ENCODE measurements at places on chromosomes 2 and 18. TPM values are rescaled to one million over a fixed set of nuclear protein-coding genes. Genes with fewer than 3 reads are reported as not detected.
A peak's percentile ranks its signal among the peaks of the same experiment; 100 is the strongest.

Gene TMEM37
- total RNA-seq: not detected

Gene NEURL3
- total RNA-seq: 0.22 TPM

Gene NTSR2
- total RNA-seq: not detected

Gene RUFY4
- total RNA-seq: 2.1 TPM

Gene BUB1
- 118 TPM for total RNA-seq

Gene YES1
- total RNA-seq: 9.2 TPM

- peaks cover 14% of the 10 kb centered on the region for H3K4me1 ChIP-seq
- H3K4me3 ChIP-seq: peak within 1 kb of the TSS; percentile 17
- no peak within 1 kb of the TSS for H3K27ac ChIP-seq
- H3K27me3 ChIP-seq: peaks cover 83% of the 10 kb centered on the region
- H3K36me3 ChIP-seq: peaks cover 1% of the 10 kb centered on the region
- no peak for DNase-seq
Observed at GRCh38 chr2:218985021-218985324, at the start of gene FEV. Gene FEV, minus strand, starts transcription at chr2:218985184. Its CDS starts 109 bp downstream, at chr2:218985075.

GRCh38 chr2:163455815-163456214, 280.0 kb downstream of the FIGN start:
- H3K4me3 ChIP-seq: no peak overlapping the region
- no peak for DNase-seq
- H3K27ac ChIP-seq: no peak overlapping the region
- no peaks in the 10 kb centered on the region for H3K4me1 ChIP-seq

- H3K4me1 ChIP-seq: no peaks in the 10 kb centered on the region
- no peaks in the 10 kb centered on the region for H3K36me3 ChIP-seq
- no peaks in the 10 kb centered on the region for H3K27me3 ChIP-seq
- no peak overlapping the region for H3K27ac ChIP-seq
- H3K4me3 ChIP-seq: no peak overlapping the region
Observed at GRCh38 chr2:184824597-184824996, 226.3 kb downstream of the ZNF804A start.

DNA sequence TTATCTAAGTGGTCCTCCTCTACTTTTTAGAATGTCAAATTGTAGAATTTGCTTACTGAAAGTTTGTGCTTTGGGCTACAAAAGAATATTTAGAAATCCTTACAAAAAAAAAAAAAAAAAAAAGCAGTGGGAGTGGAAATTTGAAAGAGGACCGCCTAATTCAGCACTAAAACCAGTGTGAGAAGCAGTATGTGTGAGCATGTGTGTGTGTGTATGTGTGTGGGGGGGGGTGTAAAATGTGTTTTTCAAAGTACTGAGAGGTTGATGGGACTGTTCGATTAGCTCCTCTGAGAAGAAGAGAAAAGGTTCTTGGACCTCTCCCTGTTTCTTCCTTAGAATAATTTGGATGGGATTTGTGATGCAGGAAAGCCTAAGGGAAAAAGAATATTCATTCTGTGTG, at the start of gene VIT:
VIT (plus strand) TSS at position 175 of the 400 bp plus-strand sequence. CDS start 19,664 bp downstream, outside the sequence.
- no peaks in the 10 kb centered on the region for H3K36me3 ChIP-seq
- no peak for DNase-seq
- H3K4me1 ChIP-seq: no peaks in the 10 kb centered on the region
- peaks cover 4% of the 10 kb centered on the region for H3K27me3 ChIP-seq
- no peak within 1 kb of the TSS for H3K27ac ChIP-seq

GRCh38 chr2:227942021-227942420, 70.6 kb downstream of the DAW1 start:
- no peak overlapping the region for H3K27ac ChIP-seq
- no peaks in the 10 kb centered on the region for H3K36me3 ChIP-seq
- no peak overlapping the region for H3K4me3 ChIP-seq
- no peak for DNase-seq

- DNase-seq: no peak
- H3K4me1 ChIP-seq: no peaks in the 10 kb centered on the region
- H3K27ac ChIP-seq: no peak overlapping the region
- H3K36me3 ChIP-seq: no peaks in the 10 kb centered on the region
Observed at GRCh38 chr18:24530630-24531111, 70.2 kb downstream of the HRH4 start.

DNA sequence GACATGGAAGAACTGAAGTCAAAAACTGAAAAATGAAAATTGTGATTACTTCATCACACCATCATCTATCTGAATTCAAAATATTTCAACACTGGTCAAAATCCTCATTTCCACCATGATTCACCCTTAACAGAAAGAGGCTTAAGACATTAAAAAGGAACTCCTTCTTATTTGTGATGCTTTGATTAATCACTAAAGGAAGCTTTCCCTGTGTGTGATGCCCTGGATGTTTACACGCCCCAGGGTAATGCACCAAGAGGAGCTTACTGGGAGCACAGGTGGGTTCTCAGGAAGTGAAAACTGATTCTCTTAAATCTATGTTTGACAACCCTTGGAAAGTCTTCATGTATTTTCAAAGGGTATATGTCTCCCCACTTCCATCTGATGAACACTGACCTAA, 11.5 kb downstream of the GRB14 start:
- no peaks in the 10 kb centered on the region for H3K27me3 ChIP-seq
- no peaks in the 10 kb centered on the region for H3K36me3 ChIP-seq
- no peak overlapping the region for H3K27ac ChIP-seq
- no peak overlapping the region for H3K4me3 ChIP-seq

GRCh38 chr2:136384531-136385303, 266.8 kb upstream of the CXCR4 start:
- H3K27ac ChIP-seq: peak overlapping the region; percentile 46
- peaks cover 44% of the 10 kb centered on the region for H3K4me1 ChIP-seq
- DNase-seq: peak; percentile 64
- H3K27me3 ChIP-seq: no peaks in the 10 kb centered on the region
- H3K36me3 ChIP-seq: no peaks in the 10 kb centered on the region

- no peak for DNase-seq
- no peak overlapping the region for H3K27ac ChIP-seq
- no peak overlapping the region for H3K4me3 ChIP-seq
- H3K4me1 ChIP-seq: peaks cover 10% of the 10 kb centered on the region
- no peaks in the 10 kb centered on the region for H3K36me3 ChIP-seq
Observed at GRCh38 chr18:74610051-74610615, 12.5 kb downstream of the ZNF407 start.

GRCh38 chr2:190409616-190410015, 1.5 kb downstream of the MFSD6 start:
- H3K27ac ChIP-seq: peak overlapping the region; percentile 96
- peaks cover 45% of the 10 kb centered on the region for H3K4me1 ChIP-seq
- peak overlapping the region; percentile 88 for H3K4me3 ChIP-seq
- no peaks in the 10 kb centered on the region for H3K27me3 ChIP-seq
- DNase-seq: no peak
- peaks cover 23% of the 10 kb centered on the region for H3K36me3 ChIP-seq

DNA sequence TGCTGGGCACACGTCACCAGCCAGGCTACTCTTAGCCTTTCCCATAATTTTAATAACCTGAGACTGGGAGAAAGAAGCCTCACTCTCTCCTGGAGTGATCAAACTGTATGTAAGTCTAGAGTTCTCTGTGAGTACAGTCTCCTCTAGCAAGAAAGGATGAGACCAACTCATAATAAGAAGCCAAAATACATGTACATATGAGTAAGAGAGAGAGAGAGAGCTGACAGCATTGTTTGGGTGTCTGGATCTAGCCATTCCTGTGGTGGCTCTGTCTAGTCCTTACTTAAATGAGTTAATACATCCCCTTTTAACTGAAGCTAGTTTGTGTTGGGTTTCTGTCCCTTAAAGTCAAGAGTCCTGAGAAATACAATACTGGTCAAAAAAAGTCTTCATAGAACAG, 26.0 kb upstream of the ANXA4 start:
- H3K27ac ChIP-seq: peak overlapping the region; percentile 31
- peaks cover 23% of the 10 kb centered on the region for H3K4me1 ChIP-seq
- H3K4me3 ChIP-seq: no peak overlapping the region
- DNase-seq: no peak
- peaks cover 6% of the 10 kb centered on the region for H3K36me3 ChIP-seq

DNA sequence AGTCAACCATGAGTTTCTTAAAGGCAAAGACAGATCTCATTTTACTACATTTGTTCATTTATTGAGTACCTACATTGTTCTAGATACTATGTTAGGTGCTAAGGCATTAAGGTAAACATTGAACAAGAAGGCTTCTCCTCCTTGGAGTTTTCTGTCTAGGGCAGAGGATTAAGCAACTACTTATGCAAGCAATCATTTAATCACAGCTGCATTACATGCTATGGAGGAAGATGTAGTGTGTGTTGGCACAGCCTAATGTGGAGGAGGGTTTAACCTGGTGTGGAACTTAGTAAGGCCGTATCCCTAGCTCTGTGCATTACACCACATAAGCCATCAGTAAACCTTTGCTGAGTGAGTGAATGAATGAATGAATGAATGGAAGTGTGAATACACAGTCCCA, 106.5 kb upstream of the MAP3K20 start:
- no peak overlapping the region for H3K27ac ChIP-seq
- DNase-seq: no peak
- peaks cover 5% of the 10 kb centered on the region for H3K27me3 ChIP-seq

GRCh38 chr18:7662866-7663265, 95.8 kb downstream of the PTPRM start:
- H3K27me3 ChIP-seq: no peaks in the 10 kb centered on the region
- no peak overlapping the region for H3K4me3 ChIP-seq
- no peak for DNase-seq
- H3K4me1 ChIP-seq: no peaks in the 10 kb centered on the region
- H3K27ac ChIP-seq: no peak overlapping the region

DNA sequence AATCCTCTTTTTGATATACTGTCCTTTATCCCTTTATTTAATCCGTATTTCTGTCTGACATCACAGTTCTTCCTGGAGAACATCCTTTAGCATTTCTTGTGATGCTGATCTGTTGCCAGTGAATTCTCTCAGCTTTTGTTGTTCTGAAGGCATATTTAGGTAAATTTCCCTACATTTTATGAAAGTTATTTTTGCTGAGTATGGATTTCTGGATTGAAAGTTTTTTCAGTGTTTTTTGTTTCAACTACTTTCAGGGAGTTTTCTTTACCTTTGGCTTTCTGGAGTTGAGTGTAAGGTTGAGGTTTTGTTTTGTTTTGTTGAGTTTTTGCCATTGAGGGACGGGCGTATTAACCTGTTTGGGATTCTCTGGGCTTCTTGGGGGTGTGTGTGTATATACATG, 22.5 kb downstream of the SNTG2 start:
- H3K27me3 ChIP-seq: peaks cover 23% of the 10 kb centered on the region
- H3K36me3 ChIP-seq: peaks cover 3% of the 10 kb centered on the region
- H3K4me1 ChIP-seq: peaks cover 22% of the 10 kb centered on the region
- H3K4me3 ChIP-seq: no peak overlapping the region
- no peak overlapping the region for H3K27ac ChIP-seq

- H3K27me3 ChIP-seq: no peaks in the 10 kb centered on the region
- no peaks in the 10 kb centered on the region for H3K36me3 ChIP-seq
- H3K27ac ChIP-seq: no peak overlapping the region
- H3K4me1 ChIP-seq: no peaks in the 10 kb centered on the region
- no peak overlapping the region for H3K4me3 ChIP-seq
Observed at GRCh38 chr2:100840519-100840918, 20.6 kb downstream of the NPAS2 start.

DNA sequence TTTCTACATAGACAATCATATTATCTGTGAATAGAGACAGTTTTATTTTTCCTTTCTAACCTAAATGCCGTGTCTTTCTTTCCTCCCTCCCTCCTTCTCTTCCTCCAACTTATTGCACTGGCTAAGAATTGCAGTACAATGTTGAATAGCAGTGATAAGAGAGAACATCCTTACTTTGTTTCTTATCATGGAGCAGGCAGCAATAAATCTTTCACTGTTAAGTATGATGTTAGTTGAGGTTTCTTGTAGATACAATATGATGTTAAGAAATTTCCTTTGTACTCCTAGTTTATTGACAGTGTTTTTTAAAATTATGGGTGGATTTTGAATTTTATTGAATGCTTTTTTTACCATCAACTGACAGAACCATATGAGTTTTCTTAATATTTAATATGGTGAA, 6.0 kb downstream of the LYPD6B start:
- DNase-seq: no peak
- no peaks in the 10 kb centered on the region for H3K36me3 ChIP-seq
- H3K4me1 ChIP-seq: no peaks in the 10 kb centered on the region
- no peak overlapping the region for H3K4me3 ChIP-seq

GRCh38 chr2:20617081-20617575, 33.8 kb downstream of the HS1BP3 start:
- H3K4me1 ChIP-seq: no peaks in the 10 kb centered on the region
- no peak for DNase-seq
- H3K27me3 ChIP-seq: no peaks in the 10 kb centered on the region
- H3K4me3 ChIP-seq: no peak overlapping the region

GRCh38 chr2:99743146-99743545, 253.3 kb upstream of the REV1 start:
- H3K4me1 ChIP-seq: no peaks in the 10 kb centered on the region
- H3K27me3 ChIP-seq: no peaks in the 10 kb centered on the region
- H3K36me3 ChIP-seq: no peaks in the 10 kb centered on the region

- H3K4me3 ChIP-seq: no peak overlapping the region
- no peaks in the 10 kb centered on the region for H3K4me1 ChIP-seq
- no peak overlapping the region for H3K27ac ChIP-seq
- no peaks in the 10 kb centered on the region for H3K27me3 ChIP-seq
- H3K36me3 ChIP-seq: no peaks in the 10 kb centered on the region
- DNase-seq: no peak
Observed at GRCh38 chr2:217980036-217980435, 22.8 kb downstream of the TNS1 start.

All from activated CD4-positive, alpha-beta T cell treated with anti-CD3 and anti-CD28 coated beads, Interleukin-2, amount 10 ng/mL, durations not matched to agents 7 days and 5 days (primary cell).